ENCODE measurements at places on chromosomes 12 and 14.

GRCh38 chr12:49648712-49649003 lies 25.3 kb downstream of the PRPF40B start:
- no peak for DNase-seq

- no peak for DNase-seq
Observed at GRCh38 chr12:116642683-116643082, 83.5 kb downstream of the MAP1LC3B2 start.

DNA sequence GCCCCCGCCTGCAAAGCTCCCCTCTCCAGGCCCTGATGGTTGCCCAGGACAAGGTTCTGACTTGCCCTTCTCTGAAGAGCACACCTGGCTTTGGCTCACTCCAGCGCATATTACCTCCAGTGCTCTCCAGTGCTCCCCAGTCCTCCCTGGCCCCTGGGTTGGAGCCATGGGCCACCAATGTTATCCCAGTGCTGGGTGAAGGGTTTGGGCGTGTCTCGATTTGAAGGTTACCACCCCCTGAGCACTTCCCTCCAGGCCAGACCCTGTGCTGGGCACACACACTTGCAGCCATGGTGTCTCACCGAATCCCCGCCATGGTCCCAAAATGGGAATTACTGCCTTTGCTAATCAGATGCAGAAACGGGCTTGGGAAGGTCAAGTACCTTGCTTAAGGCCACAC lies 11.1 kb downstream of the RITA1 start:
- no peak for DNase-seq

DNA sequence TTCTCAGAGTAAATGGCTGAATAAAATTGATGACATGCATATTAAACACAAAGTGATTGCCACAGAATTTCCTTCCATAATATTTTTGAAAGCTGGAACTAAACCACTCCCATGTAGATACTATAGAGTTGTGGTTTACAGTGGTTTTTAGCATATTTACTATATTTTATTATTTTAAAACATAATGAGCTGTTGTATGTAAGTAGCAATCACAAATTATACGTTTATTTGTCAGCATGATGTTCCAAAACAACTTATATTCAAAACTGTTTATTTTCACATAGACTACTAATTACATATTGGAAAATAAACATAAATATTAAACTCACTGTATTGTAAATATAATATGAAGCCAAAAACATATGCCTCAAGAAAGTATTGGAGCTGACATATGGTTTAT lies 77.2 kb downstream of the NAV3 start:
- no peak for DNase-seq

- DNase-seq, result peak; percentile 28
Observed at GRCh38 chr12:3315201-3315661, 175.8 kb upstream of the PRMT8 start.

- DNase-seq, result no peak
Observed at GRCh38 chr14:72880820-72881219, 13.1 kb downstream of the DPF3 start.

GRCh38 chr12:32030151-32030550 lies 70.9 kb downstream of the RESF1 start:
- no peak for DNase-seq

DNA sequence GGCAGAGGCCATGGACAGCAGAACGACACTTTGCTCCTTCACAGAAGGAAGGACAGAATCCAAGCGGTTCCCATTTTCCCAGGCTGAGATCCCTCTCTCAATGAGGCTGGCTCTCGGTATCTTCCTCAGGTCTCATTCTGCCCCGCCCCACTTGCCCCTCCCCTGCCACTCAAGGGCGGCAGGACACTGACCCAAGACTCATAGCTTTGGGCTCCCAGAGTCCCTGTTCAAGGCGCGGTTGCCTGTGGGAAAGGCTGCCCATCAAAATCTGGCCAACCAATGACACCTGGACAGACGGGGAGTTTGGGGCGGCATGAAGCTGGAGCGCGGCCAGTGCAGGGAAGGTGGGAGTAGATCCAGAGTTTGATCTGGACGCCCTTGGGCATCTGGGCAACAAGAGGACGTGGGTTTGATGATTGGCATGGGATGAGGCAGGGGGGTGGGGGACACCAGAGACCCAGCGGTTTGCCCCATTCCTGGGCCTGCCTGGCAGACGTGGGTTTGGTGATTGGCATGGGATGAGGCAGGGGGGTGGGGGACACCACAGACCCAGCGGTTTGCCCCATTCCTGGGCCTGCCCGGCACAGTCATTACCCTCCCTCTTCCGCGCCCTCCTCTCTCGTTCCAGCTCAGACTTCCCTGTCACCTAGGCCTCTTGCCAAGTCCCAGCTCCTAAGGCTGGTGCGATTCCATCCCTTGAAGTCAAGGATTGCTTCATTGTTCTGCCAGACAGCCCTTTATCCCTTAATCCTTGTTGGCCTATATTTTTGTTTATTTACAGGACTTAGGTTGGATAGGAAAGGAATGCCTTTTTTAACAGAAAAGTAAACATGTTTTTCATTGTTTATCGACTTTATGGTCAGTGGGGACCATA lies 92.1 kb downstream of the NINJ2 start:
- peak; percentile 66 for DNase-seq

GRCh38 chr12:90909069-90909770 lies 45.8 kb downstream of the CCER1 start:
- DNase-seq, result peak; percentile 66

GRCh38 chr14:85824526-85824925 lies 294.6 kb downstream of the FLRT2 start:
- no peak for DNase-seq

DNA sequence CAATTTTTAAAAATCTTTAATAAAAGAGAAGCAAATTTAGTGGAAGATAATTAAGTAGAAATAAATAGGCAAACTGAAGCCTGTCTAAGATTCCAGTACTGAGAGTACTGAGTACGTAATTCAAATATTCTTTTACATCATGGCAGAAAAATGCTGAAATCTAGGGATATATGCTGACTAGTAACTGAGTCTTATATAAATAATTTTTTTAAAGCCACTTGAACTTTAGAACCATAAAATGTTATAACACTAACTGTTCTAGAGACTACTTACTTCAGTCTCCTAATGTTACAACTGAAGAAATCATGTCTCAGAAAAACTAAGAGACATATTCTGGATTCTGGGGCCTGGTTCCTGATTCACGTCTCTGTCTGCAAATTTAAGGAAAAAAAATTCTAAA lies 230.6 kb upstream of the PLEKHG7 start:
- peak; percentile 18 for DNase-seq

DNA sequence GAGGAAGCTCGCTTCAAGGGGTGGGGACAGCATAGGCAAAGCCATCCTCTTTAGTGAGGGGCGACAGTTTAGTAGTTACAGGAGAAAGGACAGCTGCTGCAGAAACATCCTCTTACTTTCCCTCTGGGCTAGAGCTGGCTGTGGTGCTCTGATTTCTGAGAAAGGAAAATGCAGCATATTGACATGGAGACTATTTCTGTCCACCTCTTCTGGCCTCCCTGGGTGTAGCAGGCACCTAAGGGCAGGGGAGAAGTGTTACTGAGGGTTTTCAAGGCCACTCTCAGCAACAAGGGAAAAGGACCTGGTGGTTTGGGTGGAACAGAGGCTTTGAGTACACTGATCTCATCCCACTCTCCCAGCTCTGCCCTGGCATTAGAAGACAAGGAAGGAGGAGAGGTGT lies 40.0 kb upstream of the CTDSP2 start:
- DNase-seq, result no peak

DNA sequence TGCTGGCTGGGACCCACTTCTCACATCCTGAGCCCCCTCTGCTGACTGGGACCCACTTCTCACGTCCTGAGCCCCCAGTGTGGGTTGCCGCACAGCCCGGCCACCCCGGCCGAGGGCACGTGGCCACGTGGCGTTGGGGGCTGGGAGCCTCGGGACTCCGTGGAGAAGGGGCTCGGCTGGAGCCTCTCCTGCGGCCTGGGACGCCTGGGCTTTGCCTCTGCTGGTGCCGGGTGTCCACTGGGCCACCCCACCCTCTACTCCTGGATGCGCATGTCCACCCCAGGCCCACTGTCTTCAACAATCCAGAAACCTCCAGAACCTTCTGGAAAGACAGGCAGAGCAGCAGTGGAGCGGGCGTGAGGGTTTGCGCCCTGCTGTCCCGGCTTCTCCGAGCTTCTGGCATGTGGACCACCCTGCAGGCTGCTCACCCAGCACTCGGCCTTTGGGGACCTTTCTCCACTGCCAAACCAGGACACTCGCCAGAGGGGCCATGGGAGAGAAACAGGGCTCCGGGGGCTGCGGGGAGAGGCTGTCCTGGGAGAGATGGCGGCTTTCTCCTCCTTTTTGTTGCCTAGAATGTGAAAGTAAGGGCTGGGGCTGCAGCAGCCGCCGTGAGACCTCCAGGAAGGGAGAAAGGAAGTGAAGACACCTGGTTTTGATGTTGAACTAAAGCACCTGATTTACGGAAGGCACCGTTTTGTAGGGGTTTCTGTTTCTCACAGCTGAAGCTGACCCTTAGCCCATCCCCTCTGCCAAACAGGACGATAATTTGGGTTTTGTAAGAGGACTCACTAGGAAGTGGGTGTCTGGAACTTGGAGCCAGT lies 30.0 kb downstream of the NOC4L start:
- DNase-seq, result no peak

DNA sequence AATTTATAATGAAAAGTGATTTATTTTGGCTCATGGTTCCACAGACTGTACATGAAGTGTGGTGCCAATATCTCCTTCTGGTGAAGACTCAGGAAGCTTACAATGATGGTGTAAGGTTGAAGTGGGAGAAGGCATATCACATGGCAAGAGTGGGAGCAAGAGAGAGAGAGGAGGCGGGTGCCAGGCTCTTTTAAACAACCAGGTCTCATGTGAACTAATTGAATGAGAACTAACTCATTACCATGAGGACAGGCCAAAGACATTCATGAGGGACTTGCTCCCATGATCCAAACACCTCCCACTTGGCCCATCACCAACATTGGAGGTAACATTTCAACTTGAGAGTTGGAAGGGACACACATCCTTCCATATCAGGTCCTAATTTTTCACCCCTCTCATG lies 155.2 kb downstream of the SLC38A4 start:
- no peak for DNase-seq

DNA sequence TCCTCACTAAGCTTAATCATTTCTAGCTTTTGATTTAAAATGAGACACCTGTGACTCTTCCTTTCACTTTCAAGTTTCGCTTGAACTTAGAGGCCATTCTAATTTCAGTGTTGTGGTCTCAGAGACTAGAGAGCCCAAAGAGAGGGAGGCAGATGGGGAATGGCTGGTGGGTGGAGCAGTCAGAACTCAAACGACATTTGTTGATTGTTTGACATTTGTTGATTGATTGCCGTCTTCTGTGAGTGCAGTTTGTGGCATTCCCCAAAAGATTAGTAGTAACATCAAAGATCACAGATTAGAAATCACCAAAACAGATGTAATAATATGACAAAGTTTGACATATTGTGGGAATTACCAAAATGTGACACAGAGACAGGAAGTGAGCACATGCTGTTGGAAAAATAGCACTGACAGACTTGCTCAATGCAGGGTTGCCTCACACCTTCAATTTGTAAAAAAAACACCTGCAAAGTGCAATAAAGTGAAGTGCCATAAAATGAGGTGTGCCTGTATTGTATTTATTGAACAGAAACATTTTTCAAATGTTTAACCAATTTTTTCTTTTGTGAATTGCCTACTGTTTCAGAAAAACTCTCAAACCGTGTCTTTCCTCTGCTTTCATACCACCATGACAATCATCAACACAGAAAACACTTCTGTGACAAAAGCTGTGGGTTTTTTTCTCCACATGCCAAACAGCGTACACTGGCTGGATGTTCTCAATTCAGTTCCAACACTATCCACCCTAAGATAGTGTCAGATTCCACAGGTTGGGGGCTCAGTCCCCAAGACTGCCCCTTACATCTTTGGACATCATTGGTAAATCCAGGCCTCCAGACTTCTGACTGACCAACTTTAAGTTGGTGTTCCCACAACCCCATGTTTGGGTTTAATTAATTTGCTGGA lies 376.3 kb upstream of the RGS6 start:
- DNase-seq, result peak; percentile 37

DNA sequence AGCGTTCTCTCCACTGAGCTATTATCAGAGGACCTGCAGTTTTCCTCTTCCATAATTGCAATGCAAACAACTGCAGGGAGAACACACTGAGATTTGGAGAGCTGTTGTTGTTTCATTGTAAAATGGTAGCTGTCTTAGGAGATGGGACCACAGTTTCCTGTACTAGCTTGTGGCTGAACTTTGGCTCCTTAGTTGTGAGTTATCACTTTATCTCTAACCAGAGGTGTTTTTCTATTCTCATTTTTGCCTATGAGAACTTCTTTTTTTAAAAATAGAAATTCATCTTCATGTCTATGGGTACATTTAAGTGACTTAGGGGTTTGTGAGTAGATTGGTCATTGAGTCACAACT lies 216.5 kb downstream of the SLC38A4 start:
- no peak for DNase-seq

All from fibroblast of upper back skin (primary cell).